ENCODE measurements at places on chromosomes 5 and 9.

DNA sequence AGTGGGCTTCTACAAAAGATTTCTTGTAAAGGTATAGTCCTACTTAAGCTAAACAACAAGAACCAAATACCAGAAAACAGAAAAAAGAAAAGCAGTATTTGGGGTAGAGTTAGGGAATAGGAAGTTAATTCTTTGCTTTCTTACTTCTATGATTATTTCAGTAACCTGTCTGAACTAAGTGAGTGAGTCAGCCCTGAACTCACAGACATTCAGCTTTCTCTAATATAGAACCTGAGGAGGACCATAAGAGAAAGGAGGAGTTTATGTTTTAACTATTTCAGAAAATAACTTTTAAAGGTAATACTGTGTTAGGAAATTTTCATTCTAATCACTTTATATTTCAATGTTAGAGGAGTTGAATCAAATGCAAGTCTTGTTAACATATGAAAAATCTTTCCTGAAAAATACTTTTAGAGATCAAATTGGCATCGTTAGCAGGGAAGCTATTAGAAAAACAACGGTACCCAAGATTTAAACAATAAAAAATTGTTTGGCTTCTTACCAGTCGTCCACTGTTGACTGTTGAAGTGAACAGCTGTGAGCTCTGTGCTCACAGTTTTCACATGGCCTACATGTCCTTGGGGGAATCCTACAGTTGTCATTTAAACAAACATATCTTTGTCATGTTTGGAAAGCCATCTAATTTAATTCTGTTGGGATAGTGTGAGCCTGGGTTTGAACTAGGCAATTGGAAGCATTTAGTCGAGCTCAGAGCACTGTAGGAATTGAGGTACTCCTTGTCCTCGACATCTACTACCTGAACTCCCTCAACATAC is 19.9 kb upstream of the ZFAND5 start:
- no peak for DNase-seq

DNA sequence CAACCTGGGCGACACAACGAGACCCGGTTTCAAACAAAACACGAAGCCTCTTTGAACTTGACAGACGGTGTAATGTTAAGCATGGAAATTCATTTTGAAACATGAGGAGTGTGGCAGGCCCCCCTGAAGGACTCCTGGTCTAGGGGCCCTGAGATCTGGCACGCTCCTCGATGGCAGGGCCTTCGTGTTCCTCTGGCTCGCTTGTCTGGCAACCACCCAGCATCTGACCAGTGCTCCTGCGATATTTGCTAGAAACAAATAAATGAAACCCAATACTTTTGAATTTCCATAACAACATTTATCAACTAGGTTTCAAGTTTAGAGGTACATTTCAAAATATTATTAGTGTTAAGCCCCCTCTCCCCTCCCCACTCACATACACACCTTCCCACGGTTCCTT is 193.0 kb downstream of the ERCC6L2 start:
- no peak for DNase-seq

GRCh38 chr5:96931605-96932004 is 4.3 kb upstream of the LNPEP start:
- DNase-seq, result no peak

- no peak for DNase-seq
Measured at GRCh38 chr9:104748359-104749031, 1.0 kb downstream of the NIPSNAP3A start.

DNA sequence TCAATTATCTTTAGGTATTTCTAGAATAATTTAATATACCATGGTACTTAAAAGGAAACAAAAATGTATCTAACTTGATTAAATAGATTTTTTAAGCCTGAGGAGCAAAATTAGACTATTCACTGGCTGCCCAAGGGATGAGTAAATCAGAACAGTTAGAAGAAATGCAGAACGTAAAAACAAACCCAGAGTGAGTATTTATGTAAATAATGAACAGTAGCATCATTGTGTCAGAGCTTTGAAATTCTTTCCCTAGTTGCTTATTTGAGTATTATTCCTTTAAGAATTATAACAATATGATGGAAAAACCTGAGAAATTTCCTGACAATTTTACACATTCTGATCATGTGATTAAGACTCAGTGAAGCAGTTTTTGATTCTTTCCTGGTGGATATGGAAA is 200.9 kb downstream of the GDNF start:
- no peak for DNase-seq

DNA sequence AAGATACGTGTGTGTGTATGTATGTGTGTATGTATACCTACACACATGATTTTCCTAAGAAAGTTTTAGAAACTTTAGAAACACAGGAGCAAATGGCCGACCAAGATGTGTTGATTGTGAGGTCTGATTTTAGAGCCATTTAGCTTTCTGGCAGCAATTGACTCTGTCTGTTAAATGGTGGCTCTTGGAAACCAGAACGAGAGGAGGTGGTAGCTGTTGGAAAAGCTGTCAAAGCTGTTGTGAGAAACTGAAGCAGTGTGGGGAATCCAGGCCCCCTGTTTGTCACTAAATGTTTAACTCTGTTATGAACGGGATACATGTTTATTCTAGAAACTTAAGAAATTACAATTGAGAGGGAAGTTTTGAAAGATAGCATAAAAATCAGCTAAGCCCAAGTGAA is 91.4 kb downstream of the GOLPH3 start:
- no peak for DNase-seq

DNA sequence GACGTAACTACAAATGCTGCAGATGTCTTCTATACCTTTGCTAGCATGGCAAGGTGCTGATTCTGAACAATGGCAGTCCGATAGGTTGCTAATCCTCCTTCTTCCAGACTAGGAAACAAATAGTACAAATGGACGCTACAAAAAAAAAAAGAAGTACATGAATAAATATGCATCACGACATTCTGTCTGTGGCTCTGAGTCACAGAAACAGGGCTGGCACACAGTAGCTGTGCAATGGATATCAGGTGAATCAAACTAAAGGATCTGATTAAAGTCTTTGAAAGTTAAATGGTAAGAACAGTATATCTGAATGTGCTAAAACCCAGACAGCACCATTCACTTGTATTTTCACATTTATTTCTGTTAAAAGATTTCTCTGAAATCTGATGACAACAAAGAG is 96.2 kb downstream of the DROSHA start:
- DNase-seq, result no peak

DNA sequence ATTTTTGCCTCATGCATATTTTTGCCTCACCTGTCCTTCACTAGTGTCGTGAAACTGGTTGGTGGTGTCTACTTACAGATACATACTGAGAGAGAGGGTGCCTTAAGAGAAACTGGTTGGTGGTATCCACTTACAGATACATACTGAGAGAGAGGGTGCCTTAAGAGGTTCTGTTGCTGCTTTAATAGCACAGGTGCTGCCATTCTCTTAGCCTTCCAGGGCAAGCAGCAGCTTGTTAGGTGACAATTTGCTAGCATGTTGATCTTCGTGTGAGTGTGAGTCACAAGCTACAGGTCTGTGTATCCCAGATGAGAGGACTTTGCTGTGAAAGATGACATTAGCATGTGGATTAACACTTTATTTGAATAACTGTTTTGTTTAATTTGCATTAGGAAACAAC is 1.4 kb downstream of the PTTG1 start:
- no peak for DNase-seq

- no peak for DNase-seq
Measured at GRCh38 chr5:107887166-107887943, 216.6 kb upstream of the EFNA5 start.

DNA sequence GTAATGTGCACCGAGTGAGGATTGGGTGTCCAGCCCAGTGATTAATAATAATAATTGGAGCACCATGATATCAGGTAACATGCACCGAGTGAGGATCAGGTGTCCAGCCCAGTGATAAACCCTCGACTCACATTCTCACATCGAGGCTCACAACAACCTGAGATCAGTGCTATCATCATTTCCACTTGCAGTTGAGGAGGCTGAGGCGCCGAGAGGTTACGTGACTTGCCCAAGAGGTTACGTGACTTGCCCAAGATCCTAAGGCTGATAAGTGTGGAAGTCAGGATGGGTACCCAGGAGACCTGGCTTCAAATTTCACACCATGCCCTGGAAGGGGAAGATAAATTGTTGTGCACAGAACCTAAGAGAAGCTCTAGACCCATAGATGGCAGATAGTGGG is 189.4 kb downstream of the MED10 start:
- DNase-seq, result no peak

GRCh38 chr5:41978676-41979075 is 53.6 kb downstream of the FBXO4 start:
- no peak for DNase-seq

DNA sequence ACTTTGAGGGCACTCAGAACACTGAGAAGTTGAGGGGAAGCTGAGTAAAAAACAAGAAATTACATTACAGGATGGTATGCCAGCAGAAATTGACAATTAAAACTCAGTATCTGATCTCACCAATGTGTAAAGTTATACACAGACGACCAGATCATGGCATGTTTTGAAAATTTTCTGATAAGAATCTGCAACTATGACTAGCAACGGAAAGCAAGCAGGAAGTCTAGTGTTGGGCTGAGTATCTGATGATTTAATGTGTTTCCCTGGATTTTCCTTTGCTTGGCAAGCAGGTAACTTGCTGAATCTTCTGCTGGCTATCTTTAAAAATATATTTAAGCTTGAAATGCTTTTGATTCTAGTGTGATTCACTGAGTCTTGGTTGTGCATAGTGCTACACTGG is 5.2 kb upstream of the GCNT4 start:
- no peak for DNase-seq

DNA sequence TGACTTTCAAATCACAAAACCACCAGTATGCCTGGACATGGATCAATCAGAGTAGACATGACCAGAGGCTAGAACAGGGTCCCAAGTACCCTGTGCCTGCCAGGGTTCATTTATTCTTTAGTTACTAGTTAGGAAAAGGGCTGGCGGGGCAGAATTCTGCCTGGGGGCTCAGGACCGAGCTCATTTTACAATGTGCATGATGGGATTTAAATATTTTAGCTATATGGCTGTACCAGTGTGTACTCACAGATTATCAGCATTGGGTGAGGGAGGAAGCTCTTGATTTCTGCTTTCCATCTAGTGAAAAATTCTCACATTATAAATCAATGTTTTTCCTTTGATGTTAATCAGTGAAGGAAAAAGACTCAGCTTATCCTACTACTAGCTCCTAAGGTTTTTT is 1511.1 kb downstream of the EFNA5 start:
- no peak for DNase-seq

GRCh38 chr5:116365006-116365496 is 209.6 kb downstream of the SEMA6A start:
- no peak for DNase-seq

DNA sequence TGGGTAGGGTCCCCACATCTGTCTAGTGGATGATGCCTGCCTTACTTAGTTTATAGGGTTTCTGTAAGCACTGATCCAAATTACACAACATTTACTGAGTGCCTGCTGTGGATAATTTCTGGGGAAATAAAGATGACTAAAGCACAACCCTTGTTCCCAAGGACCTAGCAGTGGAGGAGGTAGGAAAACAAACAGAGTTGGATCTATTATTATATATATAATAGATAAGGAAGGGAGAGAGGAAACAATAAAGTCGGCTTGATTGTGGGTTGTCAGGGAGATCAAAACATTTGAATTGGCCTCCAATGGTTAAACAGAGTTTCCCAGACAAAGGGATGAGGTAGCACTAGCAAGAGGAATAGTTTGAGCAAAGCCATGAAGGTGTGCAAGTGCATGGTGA is 14.0 kb downstream of the IL33 start:
- no peak for DNase-seq

DNA sequence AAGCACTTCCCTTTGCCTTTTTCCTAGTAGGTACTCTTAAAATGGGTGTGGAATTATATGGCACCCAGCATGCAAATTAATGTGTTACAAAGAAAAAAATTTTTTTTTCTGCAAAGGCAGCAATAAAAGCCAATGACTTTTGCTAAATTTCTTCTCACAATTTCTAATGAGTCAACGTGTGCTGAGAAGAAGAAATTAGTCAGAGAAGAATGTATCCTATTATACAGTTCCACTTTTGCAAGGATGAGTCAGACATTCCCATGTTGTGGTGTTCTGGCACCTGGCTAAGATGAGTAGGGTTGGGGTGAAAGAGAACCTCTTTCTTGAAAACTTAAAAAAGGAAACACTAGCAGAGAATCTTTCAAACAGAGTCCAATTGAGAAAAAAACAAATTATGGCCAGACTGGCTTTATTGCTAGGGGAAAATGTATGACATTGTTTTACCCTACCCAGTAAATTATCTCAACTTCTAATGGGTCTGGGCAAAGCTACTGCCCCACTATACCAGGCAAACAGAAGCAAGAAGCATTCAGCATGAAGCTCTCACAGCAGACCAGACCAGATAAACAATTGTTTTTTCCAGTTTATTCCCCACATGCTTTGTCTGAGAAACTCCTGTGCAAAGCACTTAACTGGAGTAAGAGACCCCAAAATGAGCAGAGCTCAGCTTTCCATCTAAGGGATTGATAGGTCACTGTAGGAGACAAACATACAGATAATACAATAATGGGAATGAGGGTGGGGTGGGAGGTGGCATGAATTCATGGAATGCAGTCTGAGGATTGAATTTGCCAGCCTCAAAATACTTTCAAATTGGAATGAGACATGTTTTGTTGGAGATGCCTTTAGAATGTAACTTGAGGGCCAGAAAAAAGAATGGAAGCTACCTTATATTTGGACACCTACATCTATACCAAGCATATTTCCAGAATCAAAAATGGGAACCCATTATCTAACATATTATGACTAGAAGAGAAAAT is 220.8 kb upstream of the RFX3 start:
- DNase-seq, result no peak

DNA sequence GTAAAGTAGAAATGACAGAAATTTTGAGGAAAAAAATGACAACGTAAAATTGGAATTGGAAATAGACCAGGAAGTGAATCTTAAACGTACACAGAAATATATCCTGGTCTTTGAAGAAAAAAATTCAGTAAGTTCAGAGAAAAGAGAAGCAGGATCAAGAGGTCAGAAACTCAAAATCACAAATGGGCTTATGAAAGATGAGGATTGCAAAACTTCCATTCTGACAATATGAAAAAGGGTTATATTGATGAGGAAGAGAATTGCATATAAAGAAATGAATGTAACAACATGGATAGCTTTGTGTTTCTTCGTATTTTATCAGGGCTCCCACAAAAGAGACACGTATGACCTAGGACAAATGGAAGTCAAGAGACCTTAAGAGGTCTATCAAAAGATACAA is 58.1 kb downstream of the OXCT1 start:
- no peak for DNase-seq

Measured in stimulated activated CD8-positive, alpha-beta memory T cell treated with anti-CD3 and anti-CD28 coated beads, Interleukin-7, amount 100 ng/mL, for 4 hours (primary cell).